ENCODE measurements at places on chromosomes 6 and 20.

DNA sequence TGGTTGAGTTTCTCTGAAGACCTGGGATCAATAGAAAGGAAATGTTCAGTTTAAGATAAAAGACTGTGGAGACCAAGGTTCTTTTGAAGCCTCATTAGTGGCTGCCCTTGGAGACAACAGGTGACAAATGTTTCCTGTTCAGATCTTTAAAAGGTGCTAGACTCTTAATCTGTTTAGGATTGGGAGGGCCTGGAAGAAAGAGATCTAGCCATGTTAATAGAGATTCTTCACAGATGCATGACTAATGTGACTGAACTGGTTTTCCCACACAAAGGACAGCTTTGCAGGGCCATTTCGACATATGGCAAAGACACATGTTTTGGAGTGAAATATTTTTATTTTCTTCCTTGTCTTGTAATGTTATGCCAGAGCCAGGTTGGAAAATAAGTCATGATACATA lies 82.2 kb downstream of the WDR27 start:
- no peak for DNase-seq

DNA sequence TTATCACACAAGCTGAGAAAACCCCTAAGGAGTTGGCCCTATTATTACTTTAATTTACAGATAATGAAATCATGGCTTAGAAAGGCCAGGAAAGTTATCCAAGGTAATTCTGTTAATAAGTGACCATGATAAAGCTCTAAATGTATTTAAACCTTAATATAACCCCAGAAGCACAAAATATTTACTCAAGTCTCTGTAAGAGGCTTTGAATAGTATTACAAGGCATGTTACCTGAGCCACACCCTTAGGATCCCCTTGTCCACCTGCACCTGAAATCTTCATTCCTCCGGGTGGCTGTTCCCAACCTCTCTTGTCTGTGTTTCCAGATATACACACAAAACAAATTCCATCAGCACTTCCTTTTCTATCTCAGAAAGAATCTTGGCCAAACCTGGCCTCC lies 271.6 kb upstream of the BMP2 start:
- DNase-seq, result no peak

DNA sequence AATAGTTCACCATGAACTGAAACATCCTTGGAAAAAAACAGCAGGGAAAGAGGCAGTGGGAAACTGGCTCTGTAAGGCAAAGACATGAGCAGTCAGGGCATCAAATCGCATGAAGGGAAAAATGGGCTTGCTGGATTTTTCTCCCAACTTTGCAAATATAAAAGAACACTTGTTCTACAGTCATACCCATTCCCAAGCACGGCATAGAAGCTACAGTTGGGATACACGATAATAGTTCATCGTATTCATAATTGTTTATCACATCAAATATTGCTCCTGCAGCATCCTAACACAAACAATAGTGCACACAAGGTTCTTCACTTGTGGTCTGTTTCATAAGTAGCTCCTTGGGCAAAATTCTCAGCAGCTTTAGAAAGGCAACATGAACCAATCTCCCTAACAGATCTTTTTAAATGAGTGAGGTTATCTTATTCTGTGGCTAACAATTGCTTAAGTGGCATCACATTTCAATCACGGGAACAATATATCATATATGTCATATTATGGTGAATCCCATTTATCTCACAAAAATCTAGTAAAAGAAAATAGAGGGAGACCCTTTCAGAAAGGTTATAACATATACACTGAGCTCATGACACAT lies 243.9 kb downstream of the PKHD1 start:
- DNase-seq, result no peak

GRCh38 chr20:10731190-10731965 lies 57.6 kb upstream of the JAG1 start:
- DNase-seq, result no peak

GRCh38 chr6:88663801-88664200 lies 299.6 kb downstream of the RNGTT start:
- no peak for DNase-seq

DNA sequence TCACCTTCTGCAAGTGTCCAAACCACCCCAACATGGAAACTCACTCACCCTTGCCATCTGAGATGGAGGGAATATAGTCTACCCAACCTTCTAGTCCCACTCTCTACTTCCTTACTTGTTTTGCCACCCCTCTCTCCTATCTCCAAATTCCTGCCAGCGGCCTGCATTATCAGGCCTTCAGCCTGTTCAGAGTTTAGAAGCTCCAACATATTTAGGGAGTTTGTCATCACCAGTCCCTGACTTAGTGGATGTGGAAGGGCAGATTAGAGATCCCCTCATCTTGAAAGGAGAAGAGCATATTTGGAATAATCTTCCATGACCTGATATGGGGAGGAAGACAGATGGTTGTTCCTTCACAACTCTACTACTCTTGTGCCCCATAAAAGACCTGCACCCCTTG lies 281.4 kb upstream of the MAP3K7 start:
- no peak for DNase-seq

DNA sequence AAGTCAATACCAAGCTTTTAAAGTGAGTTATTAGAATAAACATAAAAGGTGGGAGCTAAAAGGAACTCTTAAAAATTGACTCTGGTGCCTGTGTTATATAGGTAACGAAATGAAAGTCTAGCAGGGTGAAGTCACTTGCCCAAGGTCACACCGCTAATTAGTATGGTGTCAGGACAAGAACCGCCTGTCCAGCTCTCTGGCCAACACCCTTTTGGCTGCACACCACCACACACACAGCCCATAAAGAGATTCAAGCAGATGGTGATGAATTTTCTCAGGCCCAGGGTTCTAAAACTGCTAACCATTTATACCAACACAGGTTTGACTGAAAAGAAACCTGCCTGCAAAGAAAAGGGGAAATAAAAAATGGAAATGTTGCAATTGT lies 20.2 kb downstream of the GFOD1 start:
- no peak for DNase-seq

- no peak for DNase-seq
Observed at GRCh38 chr6:80959034-80959433, 793.4 kb downstream of the TENT5A start.

All from CD4-positive, alpha-beta T cell treated with Interleukin-12 subunit alpha and Interleukin-12 subunit beta, for 1 hour (primary cell).